Epithelial cell of umbilical artery (primary cell): ENCODE measurements at places on chromosomes 5 and 9. TPM values are rescaled to one million over a fixed set of nuclear protein-coding genes. Genes with fewer than 3 reads are reported as not detected.

Gene CBY3
- not detected in 2 replicates for total RNA-seq

Gene WDR31
- 0.32 and 0.46 TPM in 2 replicates for total RNA-seq

Gene PCDHGB4
- 4.9 and 10.1 TPM in 2 replicates for total RNA-seq

Gene SLC36A3
- total RNA-seq: not detected in 2 replicates

Gene ADAMTS2
- 0.32 and 4.7 TPM in 2 replicates for total RNA-seq

Gene JADE2
- total RNA-seq: 7.5 and 35.0 TPM in 2 replicates

Gene PAEP
- total RNA-seq: not detected in 2 replicates

Gene IFNA13
- not detected in 2 replicates for total RNA-seq

Gene CDKN2B
- total RNA-seq: 2.7 and 14.9 TPM in 2 replicates

Gene INSL4
- total RNA-seq: not detected in 2 replicates

Gene ZBTB6
- 14.0 and 16.0 TPM in 2 replicates for total RNA-seq

Gene TEX48
- total RNA-seq: not detected in 2 replicates

Gene TAF11L14
- not detected in 2 replicates for total RNA-seq

Gene MROH2B
- total RNA-seq: not detected in 2 replicates

Gene CATSPER3
- not detected in 2 replicates for total RNA-seq

Gene CDC20B
- total RNA-seq: under 0.01 TPM in 1 of 2 replicates, not detected in the other

Gene SEMA4D
- 5.0 and 24.0 TPM in 2 replicates for total RNA-seq

Gene IFNE
- total RNA-seq: 0.32 and 3.6 TPM in 2 replicates

Gene SLC1A3
- total RNA-seq: 0.32 and 1.2 TPM in 2 replicates

Gene ZNF462
- total RNA-seq: under 0.01 and 0.46 TPM in 2 replicates

Gene GDA
- not detected in 2 replicates for total RNA-seq

Gene GDF9
- total RNA-seq: under 0.01 TPM in 1 of 2 replicates, not detected in the other

Gene GRIA1
- total RNA-seq: not detected in 2 replicates

Gene CDHR2
- total RNA-seq: not detected in 2 replicates

Gene ADAMTSL2
- total RNA-seq: under 0.01 TPM in 1 of 2 replicates, not detected in the other

Gene OGN
- total RNA-seq: not detected in 2 replicates

Gene SV2C
- total RNA-seq: under 0.01 TPM in 1 of 2 replicates, not detected in the other

Gene CTNND2
- not detected in 2 replicates for total RNA-seq

Gene GPX3
- total RNA-seq: 2.3 and 2.6 TPM in 2 replicates

Gene GARIN3
- not detected in 2 replicates for total RNA-seq

Gene FGF1
- total RNA-seq: not detected in 2 replicates

Gene OCLN
- total RNA-seq: 12.3 and 29.0 TPM in 2 replicates

Gene IFNB1
- total RNA-seq: 0.46 TPM in 1 of 2 replicates, not detected in the other

Gene REEP2
- 1.4 and 3.2 TPM in 2 replicates for total RNA-seq

Gene EIF4E1B
- total RNA-seq: not detected in 2 replicates

Gene HOMER1
- total RNA-seq: 7.0 and 15.9 TPM in 2 replicates

Gene HTR1A
- total RNA-seq: not detected in 2 replicates

Gene FAM81B
- not detected in 2 replicates for total RNA-seq

Gene BRD9
- total RNA-seq: 46.8 and 52.3 TPM in 2 replicates
